ENCODE measurements at places on chromosomes 3 and 15.

DNA sequence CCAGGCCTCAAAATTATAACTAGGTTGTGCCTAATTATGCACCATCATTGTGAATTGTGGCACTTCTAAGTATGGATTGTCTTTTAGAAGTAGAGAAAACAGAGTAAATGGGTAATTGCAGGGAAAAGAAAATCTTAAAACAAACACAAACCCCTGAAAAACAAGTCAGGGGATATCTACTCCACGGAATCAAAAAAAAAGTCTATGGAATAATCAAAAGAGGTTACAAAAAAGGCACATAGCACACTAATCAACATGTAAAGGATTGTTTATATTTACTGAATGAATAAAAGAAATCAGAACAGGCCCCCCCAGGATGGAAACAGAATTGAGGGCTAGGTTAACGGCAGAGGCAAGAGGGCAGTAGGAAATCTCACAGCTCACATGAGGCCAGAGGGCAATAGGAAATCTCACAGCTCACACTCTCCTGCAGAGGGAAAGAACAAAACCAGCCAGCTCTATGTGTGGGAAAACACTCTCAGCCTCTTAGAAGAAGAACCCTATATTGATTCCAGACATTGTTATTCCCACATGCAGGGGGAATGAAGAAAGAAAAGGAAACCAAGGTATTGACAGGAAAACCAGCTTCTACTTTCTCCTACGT lies 72.7 kb upstream of the FNDC3B start:
- DNase-seq = no peak

DNA sequence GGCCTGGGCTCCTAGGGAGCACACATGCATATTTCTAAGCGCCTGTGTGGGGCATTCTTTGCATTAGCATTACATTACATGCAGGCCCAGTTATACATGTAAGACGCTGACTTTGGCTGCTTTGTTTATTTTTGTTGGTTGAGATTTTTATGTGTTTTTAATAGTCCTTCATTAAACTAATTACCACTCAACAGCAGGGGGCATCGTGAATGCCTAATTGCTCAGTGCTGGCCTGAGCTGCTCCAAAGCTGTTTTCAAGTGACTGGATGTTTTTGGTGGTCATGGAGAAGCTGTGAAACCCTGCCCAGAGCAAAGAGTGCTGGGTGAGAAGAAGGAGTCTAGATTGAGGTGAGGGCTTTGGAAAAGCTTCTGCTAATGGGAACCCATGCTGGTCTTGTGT lies 41.5 kb downstream of the GPD1L start:
- DNase-seq = no peak

DNA sequence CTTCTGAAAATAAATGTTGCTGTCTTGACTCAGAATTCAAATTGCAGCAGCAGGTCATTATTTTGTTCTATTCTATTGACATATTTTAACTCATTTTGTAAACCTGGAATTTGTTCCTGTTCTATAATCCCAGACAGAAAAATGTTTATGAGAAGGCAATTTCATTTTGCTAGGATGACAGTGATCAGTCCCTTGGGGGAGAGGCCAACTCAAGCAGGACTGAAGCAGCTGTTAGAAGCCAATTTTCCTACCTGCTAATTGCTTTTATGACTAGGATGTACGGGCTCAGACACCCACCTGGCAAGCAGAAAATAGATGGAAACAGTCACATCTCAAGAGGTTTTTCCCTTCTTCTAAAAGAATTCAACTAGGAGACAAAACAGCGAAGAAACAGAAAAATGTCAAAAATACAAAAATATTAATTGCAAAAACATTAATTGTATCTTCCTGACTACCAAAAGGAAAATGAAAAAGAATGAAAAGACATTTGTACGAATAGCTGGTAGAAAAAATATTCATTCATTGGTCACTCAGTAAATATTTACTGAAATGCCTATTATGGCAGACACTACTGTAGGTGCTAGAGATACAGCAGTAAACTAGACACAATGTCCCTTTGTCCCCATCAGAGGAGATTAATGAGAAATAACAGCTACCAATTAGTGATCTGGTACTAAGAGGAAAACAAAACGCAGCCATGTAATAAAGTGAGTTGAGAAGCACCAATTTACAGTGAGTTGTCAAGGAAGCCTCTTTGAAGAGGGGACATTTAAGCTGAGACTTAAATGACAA lies 73.5 kb downstream of the PEAK1 start:
- DNase-seq = peak; percentile 28

- DNase-seq = no peak
Observed at GRCh38 chr3:141526709-141527108, 39.9 kb downstream of the RASA2 start.

GRCh38 chr15:77179541-77179998 lies 108.7 kb upstream of the TSPAN3 start:
- no peak for DNase-seq

- peak; percentile 68 for DNase-seq
Observed at GRCh38 chr3:52860424-52860768, 25.6 kb upstream of the MUSTN1 start.

- no peak for DNase-seq
Observed at GRCh38 chr3:94405258-94406035, 342.6 kb downstream of the NSUN3 start.

- DNase-seq = peak; percentile 57
Observed at GRCh38 chr3:26622621-26623418, at the start of gene LRRC3B. LRRC3B (plus strand) TSS chr3:26622772; CDS start chr3:26709673, 86,901 bp downstream.

GRCh38 chr3:102089904-102090720 lies 240.8 kb downstream of the NFKBIZ start:
- no peak for DNase-seq

GRCh38 chr15:39553947-39554693 lies 26.8 kb upstream of the THBS1 start:
- DNase-seq = no peak
